Brain (organoid and tissue), 16 donors: ENCODE measurements at places on chromosomes 2 and 18.

DNA sequence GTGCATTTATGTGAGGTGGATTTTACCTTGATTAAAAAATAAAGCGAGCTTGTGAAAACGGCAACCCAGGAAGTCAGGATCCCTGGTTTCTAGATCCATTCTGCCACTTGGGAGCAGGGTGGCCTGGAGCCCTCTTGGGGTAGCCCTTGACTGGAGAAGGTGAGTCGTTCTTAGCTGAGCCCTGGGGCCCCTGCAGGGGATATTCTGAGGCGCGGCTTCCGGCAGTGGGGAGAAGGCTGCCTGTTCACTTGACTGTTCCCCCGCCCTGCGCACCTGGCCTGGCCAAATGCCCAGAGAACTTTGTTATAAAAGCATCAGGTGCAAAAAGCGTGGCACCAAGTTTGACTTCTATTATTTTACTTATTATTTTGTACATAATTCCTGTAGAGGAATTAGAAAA is 221.9 kb downstream of the DYSF start:
- DNase-seq: no peak

- no peak for DNase-seq
Observed at GRCh38 chr18:26271917-26272549, 45.8 kb downstream of the TAF4B start.

DNA sequence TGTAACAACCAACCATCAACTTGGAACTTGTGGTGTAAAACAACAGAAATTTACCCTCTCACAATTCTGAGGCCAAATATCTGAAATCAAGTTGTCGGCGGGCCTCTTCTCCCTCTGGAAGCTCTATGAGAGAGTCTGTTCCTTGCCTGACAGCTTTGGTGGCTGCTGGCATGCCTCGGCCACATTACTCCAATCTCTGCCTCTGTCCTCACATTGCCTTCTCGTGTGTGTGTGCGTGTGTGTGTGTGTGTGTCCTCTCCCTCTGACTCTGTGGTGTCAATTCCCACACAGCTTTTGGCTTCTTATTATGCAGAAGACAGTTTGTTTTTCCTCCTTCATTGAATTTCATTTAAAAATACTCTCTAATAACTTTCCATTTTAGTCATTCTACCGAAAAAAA is 50.4 kb downstream of the ZDBF2 start:
- DNase-seq: no peak

DNA sequence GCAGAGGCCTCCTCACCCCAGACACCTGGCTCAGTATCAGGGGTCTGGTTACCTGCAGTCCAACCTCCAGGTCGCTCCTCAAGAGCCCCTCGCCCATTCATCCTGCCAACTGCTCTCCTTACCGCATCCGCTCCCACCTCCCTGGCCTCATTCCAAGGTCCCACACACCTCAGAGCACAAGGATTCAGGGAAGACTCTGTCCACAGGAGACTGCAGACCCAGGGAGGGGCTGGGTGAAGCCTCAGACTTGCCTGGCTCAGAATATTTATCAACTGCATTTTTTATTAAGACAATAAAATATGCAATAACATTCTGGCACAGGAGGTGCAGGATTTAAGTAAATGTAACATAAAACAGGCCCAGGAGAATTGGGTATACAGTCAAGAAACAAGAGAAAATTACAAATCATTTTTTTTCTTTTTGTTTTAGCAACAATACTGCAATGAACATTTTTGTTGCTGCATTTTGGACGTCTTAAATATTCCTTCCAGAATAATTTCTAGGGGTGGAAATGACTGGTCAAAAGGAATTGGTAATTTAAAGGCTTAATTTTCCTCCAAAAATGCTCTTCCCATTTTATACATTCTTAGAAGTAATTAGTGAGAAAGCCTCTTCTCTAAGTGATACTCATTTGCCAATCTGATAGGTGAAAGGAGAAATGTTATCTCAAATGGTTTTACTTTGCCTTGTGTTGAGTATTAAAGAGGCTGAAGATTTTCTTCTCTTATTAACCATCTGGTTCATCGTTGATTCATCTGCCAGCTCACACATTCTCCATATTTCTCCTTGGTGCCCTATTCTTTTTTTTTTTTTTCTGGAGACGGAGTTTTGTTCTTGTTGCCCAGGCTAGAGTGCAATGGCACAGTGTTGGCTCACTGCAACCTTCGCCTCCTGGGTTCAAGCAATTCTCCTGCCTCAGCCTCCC is 42.5 kb downstream of the TEX44 start:
- no peak for DNase-seq

- DNase-seq: no peak
Observed at GRCh38 chr18:42922363-42922762, 193.1 kb downstream of the RIT2 start.

GRCh38 chr2:134372611-134373131 is 118.8 kb downstream of the MGAT5 start:
- DNase-seq: no peak

DNA sequence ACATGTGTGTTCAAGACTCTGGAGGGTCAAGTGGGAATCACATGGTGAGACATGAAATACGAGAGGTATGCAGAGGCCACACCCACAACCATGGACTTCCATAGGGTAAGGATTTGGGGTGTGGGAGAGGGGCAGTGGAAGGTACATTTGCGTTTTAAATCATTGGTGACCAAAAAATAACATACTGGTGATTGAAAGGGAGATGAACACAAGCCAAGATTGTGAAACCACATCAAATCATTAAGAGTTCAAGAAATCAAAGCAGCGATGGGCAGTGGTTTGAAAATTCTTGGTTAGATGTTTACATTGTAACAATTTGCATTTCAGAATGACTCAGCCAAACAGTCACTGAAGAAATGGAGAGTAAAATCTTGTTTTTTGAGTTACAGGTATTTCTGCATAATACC is 1.9 kb upstream of the CABYR start:
- no peak for DNase-seq

DNA sequence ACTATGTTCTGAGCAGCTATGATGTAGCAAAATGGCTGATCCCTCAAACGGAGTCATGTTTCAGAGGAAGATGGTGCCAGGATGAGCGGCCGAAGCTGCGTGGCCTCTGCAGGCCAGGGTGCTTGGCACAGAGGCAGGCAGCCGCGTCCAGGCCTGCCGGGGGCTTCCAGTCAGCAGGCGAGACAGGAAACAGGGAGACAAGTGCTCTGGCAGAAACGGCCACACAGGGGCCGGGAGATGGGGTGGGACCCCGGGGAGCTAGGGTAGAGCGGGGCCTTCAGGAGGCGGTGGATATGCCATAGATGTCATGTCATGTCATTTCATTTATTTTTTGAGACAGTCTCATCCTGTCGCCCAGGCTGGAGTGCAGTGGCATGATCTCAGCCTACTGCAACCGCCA is 50.7 kb downstream of the EIPR1 start:
- no peak for DNase-seq

DNA sequence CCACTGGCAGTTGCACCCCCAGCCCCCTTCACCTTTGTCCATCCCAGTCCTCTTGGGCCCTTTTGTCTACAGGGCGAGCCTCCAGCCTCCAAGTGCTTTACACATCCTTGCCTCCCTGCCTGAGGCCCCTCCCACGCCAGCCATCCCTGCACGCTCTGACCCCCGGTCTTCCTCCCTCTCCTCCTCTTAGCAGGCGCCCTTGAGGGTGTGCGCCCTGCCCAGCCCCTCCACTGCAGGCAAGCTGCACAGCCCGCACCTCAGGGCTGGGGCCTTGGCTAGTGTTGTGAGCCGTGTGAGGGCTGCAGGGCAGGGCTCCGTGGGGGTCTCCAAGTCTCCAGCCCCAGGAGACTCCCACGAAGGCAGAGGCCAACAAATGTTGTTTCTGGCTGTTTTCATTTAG is 6.9 kb downstream of the BOK start:
- no peak for DNase-seq

DNA sequence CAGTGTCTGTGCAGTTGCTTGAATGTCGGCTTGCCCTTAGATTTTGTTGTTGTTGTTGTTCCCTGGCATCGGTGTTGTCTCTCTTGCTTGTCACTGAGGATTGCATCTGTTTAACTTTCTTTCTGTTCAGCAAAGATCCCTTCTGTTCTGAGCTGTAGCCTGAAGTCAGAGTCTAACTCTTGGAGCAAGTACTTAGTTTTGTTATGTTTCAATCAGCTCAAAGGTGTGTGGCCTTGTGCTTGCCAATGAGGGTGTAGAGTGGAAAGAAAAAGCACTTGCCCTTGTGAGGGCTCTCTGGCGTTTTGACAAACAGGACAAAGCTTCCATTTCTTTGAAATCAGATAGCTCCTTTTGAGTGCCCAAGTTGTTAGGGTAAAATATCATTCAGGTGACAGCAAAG is 757.1 kb upstream of the CDH7 start:
- DNase-seq: no peak

DNA sequence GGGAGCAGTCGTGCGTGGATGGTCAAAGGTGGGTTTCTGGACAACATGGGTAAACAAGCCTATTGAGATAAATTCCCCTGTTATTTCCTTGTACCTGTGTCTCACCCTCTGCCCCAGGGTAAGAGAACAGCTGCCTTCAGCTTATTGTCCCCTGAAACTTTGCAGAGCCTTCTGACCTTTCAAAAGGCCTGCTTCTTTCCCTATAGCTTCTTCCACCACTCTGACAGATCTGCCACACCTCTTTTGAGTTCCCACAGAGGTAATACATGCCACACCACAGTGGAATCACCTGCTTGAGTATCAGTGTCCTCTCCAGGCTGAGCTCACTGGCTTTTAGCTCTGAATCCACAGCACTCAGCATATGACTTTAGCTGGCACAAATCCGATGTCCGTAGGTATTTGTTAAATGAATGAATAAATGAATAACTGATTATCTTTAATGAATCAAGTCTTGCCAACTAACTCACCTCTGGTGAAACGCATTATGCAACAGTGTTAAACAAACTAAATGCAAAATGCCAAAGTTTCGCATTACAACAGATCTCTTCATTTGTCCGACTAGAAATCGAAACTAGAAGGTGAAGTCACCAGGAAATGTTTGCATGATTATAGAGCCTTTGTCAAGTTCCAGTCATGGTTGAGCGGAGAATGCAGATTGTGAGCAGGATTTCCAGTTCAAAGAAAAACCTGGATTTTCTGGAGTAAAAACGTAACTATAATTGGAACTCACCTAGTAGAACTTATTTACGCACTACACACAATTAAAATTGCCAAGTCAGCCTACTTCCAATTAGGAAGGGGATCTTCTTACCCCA is 16.4 kb downstream of the DYNAP start:
- DNase-seq: no peak

- DNase-seq: peak; percentile 27
Observed at GRCh38 chr18:55096263-55096951, 137.1 kb upstream of the CCDC68 start.

GRCh38 chr2:74333175-74333574 is 10.0 kb downstream of the SLC4A5 start:
- peak; percentile 3 for DNase-seq

DNA sequence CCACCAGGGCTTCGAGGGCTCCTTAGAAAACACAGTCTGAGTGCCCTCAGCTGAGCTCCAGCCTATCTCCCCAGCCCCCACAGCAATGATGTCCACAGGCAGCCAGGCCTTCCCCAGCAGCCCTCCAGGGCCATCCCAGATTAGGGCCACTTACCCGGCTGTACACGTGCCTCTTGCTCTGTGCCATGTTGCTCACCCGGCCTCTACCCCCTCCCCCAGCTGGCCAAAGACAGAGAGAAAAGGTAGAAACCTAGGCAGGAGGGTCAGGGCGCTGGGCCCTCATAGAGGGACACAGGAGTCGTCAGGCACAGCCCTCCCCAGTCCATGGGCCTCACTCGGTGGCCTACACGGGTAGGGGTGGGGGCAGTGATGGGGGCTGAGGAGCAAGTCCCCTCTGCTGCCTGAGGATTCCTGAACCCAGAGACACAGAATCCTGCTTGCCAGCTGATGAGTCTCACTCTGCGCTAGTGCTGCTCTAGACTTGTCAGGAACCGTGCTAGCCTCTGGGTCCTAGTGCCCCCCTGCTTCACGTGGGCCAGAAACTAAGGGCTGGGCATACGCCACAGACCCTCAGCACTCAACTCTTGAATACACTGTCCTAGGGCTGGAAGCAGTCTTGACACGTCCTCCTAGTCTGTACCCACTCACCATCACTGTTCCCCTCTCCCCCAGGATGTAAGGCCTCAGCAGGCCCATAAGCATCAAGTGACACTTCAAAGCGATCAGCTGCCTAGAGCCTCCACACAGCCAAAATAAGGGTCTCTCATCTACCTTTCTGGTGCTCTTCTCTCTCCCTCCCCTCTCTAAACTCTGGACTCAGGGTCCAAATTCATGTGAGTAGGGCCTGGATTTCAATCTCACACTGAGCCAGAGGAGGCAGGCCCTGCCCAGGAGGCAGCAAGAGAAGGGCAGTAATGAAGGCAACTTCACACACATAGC is at the start of gene DCTN1:
Gene DCTN1, minus strand, starts transcription at position 461 of the 939 bp plus-strand sequence. Its CDS starts 274 bp downstream, at position 187.
- peak; percentile 87 for DNase-seq

GRCh38 chr18:35982409-35983114 is 10.1 kb downstream of the RMP24 start:
- DNase-seq: no peak

- DNase-seq: no peak
Observed at GRCh38 chr2:235201756-235202155, 249.9 kb downstream of the SH3BP4 start.

GRCh38 chr2:105376010-105376409 is 22.8 kb downstream of the FHL2 start:
- no peak for DNase-seq

- peak; percentile 28 for DNase-seq
Observed at GRCh38 chr2:17918789-17919188, 40.3 kb downstream of the KCNS3 start.

DNA sequence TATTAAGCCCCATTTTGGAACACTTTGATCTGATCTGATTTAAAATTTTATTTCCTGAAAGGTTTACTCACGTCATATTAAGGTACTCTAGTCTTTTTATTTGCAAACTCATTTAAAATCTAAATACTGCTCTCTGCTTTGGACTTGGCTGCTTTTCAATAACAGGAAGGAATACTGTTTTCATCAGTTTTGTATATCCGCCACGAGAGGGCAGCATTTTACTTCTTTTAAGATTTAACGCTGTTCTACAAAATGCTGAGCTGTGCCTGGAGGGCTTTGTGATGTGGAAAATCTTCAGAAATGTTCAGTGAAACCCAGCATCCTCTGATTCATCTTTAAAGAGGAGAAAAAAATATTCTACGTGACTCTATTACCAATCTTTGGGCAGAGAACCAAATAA is 37.5 kb upstream of the SLC38A11 start:
- DNase-seq: peak; percentile 94

DNA sequence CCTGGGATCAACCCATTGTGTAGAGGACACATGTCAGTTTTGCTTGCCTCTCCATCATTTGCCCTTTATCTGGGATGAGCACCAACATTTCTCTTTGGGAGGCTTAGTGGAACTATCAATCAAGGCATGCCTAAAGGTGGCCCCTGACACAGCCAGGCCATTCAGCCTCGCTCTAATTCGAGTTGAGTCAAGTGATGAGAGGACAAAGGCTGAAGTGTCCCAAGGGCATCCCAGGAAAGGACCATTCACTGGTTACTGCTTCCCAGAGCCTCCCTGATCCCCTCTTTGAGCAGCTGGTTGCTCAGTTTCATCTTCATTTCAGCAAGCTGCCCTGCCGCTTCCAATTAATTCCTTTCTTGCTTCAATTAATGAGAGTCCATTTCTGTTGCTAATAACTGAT is 63.5 kb downstream of the DNER start:
- no peak for DNase-seq

- DNase-seq: no peak
Observed at GRCh38 chr18:25727281-25727985, 363.0 kb downstream of the SS18 start.

- peak; percentile 11 for DNase-seq
Observed at GRCh38 chr2:56084111-56084901, 99.5 kb upstream of the CCDC85A start.
